ENCODE measurements at places on chromosomes 1 and 21.

- DNase-seq = no peak
Measured at GRCh38 chr1:166947398-166948043, 27.8 kb downstream of the ILDR2 start.

DNA sequence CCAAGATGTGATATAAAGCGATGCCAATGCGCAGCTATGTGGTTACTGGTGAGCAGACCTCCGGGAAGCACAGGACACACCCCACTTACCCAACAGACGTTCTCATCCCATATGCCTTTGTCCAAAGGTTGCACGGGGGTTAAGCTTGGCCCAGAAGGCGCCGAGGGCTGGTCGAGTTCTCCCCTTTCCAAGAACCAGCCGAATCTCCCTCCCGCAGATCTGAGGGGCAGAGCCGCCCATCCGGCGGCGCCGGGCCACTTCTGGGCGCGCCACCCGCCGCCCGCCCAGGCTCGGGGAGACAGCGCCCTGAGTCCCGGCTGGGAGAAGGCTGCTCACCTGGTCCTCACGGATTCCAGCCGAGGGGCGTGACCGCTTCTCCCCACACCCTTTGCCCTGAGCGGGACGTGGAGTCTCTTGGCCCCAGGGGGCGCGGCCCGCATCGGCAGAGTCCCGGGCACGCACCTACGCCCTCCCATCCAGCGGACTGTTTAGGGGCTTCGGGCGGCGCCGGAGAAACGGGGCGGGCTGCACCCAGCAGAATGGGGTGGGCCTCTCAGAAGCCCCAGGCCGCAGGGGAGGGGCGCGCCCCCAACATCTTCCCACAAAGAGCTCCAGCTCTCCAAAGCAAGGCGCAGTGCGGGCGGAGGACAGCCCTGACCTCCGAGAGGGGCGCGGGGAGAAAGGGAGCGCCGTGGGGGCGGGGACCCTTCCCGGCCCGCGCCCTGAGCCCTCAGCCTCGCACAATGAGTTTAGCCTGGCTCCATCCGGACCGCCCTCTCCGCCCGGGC, 615 bp downstream of the GPR161 start:
- DNase-seq = no peak

- DNase-seq = no peak
Measured at GRCh38 chr1:25640646-25641328, 24.2 kb downstream of the MAN1C1 start.

- DNase-seq = no peak
Measured at GRCh38 chr1:203227371-203228083, 1.9 kb downstream of the CHIT1 start.

GRCh38 chr1:97337250-97338030, 583.4 kb downstream of the DPYD start:
- no peak for DNase-seq

DNA sequence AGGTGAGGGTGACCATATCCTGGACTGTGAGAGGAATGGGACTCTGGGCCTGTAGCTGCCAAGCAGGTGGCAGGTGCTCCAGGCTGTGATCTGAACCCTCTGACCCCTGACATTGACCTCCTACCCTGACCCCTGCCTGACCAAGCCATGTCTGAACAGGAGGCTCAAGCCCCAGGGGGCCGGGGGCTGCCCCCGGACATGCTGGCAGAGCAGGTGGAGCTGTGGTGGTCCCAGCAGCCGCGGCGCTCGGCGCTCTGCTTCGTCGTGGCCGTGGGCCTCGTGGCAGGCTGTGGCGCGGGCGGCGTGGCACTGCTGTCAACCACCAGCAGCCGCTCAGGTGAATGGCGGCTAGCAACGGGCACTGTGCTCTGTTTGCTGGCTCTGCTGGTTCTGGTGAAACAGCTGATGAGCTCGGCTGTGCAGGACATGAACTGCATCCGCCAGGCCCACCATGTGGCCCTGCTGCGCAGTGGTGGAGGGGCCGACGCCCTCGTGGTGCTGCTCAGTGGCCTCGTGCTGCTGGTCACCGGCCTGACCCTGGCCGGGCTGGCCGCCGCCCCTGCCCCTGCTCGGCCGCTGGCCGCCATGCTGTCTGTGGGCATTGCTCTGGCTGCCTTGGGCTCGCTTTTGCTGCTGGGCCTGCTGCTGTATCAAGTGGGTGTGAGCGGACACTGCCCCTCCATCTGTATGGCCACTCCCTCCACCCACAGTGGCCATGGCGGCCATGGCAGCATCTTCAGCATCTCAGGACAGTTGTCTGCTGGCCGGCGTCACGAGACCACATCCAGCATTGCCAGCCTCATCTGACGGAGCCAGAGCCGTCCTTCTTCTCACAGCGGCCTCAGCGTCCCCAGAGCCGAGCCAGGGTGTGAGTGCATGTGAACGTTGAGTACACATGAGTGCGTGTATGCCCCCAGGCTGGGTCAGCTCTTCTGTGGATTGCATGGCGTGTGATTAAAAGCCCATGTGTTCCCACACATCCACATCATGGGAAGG, 3.1 kb downstream of the TMEM125 start:
- no peak for DNase-seq

DNA sequence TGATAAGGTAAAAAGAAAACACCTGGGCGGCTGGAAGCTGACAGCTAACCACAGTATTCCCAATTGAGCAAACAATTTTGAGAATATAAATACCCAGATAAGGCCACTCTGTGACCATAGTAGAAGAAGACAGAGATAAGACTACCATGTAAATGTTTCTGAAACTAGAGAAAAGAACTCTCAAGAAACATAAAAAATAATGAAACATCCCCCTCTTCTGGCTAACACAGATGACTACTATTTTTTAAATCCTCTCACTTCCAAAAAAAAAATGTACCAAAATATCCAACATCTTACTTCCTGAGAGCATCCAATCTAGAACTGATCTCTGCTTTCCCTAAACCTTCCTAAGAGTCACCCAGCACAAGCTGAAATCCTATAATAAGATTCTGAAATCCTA, 125.9 kb downstream of the HFM1 start:
- DNase-seq = no peak

GRCh38 chr1:30362603-30362990, 360.8 kb downstream of the MATN1 start:
- no peak for DNase-seq

GRCh38 chr21:46597031-46597430, 7.9 kb downstream of the S100B start:
- no peak for DNase-seq

Data from GM18507 (cell line).